ENCODE measurements at places on chromosomes 13 and 19.

- peak; percentile 70 for DNase-seq
These were observed 10.7 kb downstream of the ANO8 start for GRCh38 chr19:17323964-17324332.

DNA sequence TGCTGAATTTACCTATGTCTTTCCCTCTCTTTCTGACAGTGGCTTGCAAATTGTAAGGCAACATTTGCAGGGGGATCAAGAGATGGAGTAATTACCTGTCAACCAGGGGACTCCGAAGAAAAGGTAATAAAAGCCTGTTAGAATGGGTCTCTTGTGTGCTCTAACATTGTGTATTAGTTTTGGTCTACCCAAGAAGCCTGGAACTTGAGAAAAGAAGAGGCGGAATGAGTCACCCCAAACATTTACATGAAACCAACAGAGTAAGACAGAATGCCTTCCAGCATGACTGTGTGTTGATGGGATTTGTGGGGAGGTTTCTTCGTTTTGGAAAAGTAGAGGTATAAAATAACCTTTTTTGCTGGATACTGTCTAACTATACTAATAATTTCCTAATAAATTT is 36.7 kb downstream of the ZAR1L start:
- DNase-seq: peak; percentile 43

DNA sequence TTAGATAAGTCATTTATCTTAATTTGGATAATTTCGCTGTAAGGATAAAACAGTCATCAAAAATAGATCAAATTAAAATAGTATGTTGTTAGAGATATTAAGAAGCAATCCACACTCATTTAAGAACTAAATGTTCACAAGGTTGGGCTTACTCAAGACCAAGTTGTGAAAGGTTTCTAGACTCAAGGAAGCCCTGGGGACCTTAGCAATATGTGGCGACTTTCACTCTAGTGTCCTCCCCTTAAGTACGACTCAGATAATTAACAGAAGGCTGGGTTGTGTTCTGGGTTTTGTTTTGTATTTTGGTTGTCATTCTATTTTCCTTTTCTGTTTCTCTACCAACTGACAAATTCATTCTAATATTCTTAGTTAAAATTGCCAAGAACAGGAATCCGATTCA is 1008.0 kb downstream of the PCDH9 start:
- DNase-seq: no peak

DNA sequence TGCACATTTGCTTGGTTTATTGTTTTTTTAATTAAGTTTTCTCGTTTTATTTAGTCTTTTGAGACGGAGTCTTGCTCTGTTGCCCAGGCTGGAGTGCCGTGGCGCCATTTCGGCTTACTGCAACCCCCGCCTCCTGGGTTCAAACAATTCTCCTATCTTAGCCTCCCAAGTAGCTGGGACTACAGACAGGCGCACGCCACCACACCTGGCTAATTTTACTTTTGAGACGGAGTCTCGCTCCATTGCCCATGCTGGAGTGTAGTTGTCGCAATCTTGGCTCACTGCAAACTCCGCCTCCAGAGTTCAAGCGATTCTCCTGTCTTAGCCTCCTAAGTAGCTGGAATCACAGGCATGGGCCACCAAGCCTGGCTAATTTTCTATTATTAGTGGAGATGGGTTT is 1.3 kb downstream of the RPS9 start:
- DNase-seq: no peak

- peak; percentile 59 for DNase-seq
These were observed 495 bp downstream of the LSR start for GRCh38 chr19:35249146-35249847.

GRCh38 chr19:6963937-6964336 is 57.3 kb downstream of the MBD3L2B start:
- DNase-seq: no peak

DNA sequence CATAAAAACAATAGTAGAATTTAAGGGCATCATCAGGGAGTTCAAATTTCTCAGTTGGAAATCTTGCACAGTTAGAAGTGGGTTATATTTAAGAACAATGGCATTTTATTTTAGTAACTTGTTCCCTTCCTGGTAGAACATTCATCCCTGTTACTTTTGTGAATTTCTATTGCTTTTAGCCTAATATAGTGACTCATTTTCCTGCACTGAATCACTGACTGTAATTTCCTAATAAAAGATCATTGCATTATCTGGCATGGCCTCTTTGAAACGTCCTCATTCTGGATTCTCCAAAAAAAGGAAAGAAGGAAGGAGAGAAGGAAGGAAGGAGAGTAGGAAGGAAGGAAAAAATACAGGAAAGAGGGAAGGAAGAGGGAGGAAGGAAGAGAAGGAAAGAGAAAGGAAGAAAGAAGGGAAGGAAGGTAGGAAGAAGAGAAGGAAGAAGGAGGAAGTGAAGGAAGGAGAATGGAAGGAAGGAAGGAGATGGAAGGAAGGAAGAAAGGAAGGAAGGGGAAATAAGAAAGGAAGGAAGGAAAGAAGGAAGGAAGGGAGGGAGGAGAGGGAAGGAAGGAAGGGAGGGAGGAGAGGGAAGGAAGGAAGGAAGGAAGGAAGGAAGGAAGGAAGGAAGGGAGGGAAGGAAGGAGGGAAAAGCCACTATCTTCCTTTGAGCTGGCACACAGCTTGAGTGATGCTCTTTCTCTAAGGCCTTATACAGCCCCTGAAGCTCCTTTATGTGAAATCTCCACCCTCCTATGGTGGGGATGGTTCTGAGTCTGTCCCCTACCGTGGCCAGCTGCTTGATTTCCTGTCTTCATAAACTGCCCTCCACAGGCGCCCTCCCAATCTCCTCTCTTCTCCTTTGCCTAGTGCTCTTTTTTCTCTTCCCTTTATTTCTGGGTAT is 29.8 kb upstream of the TM9SF2 start:
- no peak for DNase-seq

DNA sequence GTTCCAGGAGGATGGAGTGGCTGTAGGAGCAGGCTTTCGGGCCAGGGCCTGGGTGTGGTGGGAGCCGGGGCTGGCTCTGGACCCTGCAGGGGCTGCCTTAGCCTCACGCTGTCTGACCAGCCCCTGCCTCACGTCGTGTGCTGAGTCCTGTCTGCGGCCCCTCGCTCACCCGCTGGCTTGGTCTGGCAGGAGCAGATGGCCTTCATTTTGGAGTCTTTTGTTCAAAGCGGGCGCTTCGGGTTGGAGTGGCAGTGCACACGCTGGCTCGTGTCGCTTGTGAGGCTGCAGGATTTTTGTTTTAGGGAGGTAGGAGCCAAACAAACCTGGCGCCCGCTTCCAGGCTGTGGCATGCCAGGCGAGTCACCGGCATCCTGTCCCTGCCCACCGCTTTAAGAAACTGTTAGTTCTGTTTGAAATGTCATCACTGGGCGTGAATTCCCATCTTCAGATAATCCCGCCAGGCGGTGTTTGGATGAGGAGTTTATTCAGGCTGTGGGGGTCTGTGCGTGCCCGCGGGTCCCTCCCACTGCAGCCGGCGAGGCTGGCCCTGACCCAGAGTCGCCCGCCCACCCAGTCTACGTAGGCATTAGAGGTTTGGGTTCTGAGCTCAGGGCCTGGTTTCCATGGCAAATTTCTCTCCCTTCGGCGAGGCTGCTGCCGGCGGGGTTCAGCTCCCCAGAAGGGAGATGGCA is 89.8 kb downstream of the KDM4B start:
- DNase-seq: no peak

DNA sequence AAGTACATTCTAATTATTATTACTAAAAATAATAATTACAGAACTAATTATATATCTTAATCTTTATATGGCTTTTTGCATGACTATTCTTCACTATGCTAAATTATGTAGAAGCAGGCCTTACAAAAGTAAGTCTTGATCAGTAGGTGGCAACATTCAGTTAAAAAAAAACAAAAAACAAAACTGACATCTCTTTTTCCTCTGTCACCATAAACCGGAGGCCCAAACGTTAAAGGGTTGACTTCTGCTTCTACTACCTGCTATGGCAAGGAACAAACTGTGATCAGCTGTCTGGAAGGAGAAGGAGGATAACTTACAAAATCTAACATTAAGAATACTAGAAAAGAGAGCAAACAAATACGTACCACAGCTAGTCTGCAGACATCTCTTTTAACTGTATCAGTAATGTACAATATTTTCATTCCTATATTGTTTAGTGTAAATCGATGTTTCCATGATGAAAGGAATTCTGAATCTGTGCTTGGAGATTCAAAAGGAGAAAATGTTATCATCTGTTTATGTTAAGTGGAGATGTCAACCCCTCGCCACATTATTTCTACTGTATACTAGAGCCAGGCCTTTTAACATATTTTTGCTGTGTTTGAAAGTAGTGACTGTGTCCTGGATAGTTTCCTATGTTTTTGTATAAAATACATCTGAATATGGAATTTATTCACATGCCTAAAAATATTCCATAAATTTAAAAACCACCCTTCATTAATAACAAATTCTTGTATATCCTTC is 1525.4 kb downstream of the SLITRK1 start:
- no peak for DNase-seq

GRCh38 chr19:16106121-16106520 is 5.6 kb upstream of the RAB8A start:
- DNase-seq: no peak

DNA sequence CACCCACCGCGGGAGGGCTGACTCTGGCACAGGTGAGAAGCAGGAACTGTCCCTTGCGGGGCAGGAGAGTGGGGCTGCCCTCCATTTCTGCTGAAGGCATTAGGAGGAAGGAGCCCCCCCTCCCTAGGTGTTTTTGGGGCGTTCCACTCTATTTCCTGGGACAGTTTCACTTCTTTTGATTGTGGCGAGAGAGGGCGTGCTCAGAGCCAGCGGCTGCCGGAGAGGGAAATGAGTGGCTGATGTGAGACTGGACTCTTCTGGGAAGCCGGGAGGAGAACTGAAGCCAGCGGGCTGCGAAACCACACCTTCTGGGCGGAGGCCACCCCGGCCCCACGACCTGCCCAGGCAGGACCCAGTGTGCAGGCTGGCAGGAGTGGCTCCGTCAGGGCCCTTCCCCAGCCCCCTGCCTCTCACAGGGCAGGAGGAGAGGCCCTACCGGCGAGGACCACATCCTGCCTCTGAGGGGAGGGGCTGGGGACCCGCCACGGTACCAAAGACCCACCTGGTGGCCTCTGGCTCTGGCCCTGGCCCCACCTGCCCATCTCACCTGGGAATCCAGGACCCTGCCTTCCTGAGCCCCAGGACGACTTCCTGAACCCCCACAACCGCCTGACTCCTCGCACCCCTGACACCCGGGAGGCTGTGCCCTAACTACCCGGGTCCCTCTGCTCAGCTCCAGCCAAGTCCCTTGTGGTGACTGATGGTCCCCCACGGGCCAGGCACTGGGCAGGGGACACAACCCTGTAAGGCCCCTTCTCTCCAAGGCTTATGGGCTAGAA is 25.9 kb downstream of the MPND start:
- DNase-seq: peak; percentile 79

DNA sequence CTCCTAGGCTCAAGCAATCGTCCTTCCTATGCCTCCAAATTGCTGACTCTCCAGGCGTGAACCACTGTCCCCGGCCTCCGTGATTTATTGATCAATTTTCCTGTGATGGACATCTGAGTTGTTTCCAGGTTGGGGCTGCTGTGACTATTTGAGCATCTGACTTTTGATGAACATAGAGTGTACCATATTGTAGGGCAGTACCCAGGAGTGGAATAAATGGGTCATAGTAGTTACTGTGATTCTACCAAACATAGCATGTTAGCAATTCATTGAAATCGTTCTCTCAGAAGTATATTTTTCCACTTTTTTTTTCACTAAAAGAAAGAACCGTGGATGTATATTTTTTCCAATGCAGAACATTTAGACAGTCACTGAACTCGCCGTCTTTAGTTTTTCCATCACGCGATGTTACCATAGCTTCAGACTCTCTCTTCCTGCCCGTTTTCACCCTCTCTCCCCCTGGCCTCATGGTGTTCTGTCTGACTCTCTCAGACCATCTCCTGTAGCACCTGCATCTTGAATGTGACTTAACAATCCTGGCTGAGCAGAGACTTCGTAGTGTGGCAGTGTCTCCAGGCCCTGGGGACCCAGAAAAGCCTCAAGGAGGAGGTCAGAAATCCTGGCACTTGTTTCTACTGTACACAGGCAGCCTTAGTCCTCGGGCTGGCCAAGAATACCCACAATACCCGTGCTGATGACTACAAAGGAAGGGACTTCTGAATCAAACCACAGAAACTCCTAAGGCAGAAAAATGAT is 3.2 kb upstream of the RASGRP4 start:
- DNase-seq: no peak

GRCh38 chr19:17206736-17207581 is 8.2 kb upstream of the USE1 start:
- DNase-seq: no peak

- peak; percentile 79 for DNase-seq
These were observed at the start of gene FCER2 for GRCh38 chr19:7701654-7702457. FCER2 (minus strand) TSS chr19:7702131; CDS start chr19:7699760, 2,371 bp downstream.

DNA sequence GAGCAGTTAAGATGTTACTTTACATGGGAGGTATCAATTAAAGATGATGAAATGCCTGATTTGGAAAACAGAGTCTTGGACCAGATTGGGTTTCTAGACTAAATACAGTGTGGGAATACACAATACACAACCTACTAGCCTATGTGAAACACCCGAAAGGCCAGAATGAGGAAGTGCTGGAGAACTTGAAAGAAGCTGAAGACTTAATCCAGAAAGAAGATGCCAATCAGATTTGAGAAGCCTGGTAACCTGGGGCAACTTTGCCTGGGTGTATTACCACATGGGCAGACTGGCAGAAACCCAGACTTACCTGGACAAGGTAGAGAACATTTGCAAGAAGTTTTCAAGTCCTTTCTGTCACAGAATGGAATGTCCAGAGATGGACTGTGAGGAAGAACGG is 43.2 kb downstream of the N4BP2L1 start:
- no peak for DNase-seq

GRCh38 chr19:11848594-11849469 is at the start of gene ZNF439:
ZNF439 (plus strand) TSS chr19:11848726; CDS start chr19:11848868, 142 bp downstream.
- peak; percentile 92 for DNase-seq

GRCh38 chr19:41307090-41307875 is 2.7 kb upstream of the CCDC97 start:
- DNase-seq: no peak

DNA sequence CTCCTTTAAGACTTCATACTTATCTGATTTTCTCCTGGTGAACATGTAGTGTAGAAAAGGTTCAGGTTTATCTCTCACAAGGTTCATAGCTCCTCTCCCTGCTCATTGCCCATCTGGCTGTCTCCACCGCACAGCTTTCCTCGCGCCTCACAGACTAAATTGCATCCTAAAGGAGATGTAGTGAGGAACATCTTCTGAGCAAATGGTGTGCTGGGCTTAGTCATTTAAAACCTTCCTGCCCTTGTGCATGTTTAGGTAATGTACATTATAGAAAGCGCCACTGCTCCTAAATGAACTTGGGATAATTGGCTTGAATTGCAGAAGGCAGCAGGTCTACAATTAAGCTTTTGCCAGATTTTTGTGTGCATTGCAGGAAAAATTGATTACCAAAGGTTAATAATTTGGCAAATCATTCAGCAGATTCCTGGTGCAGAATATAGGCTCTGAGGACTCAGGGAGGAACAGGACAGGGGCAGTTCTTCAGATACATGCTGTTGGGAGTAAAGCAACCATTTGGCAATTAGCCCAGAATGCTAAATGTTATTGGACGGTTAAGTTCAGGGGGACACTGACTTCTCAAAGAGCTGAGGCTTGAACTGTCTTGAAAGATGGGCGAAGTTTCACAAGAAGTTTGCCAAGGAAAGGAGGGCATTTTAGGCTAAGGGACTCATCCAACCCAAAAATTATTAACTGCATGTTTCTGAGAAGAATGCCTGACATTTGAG is 108.4 kb upstream of the CLDN10 start:
- DNase-seq: no peak
